ENCODE measurements at places on chromosomes 13 and 19. TPM values are rescaled to one million over a fixed set of nuclear protein-coding genes. Genes with fewer than 3 reads are reported as not detected.

- DNase-seq: no peak
Measured at GRCh38 chr13:76148374-76148773, 512.2 kb downstream of the LMO7 start.

- DNase-seq: no peak
Measured at GRCh38 chr13:30255696-30256095, 51.7 kb downstream of the KATNAL1 start.

- DNase-seq: peak; percentile 85
Measured at GRCh38 chr19:18364826-18365528, 21.0 kb upstream of the GDF15 start.

DNA sequence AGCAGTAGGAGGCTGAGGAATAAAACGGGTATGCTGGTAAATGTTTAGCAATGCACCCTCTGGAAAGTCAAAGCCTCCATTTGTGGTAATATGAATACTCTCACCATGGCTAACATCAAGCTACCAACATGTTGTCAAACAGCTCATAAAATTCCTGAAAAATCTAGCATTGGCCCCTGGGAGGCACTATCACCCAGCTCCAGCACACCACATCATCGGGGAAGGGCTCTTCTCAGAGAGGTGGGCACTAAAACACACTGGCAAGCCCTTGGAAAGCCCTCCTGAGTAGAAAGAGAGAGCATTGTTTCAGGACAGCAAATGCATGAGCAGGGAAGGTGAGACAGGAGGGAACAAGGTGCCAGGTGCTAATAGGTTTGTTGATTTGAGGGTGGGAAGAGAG, 53.9 kb upstream of the FLT1 start:
- no peak for DNase-seq

DNA sequence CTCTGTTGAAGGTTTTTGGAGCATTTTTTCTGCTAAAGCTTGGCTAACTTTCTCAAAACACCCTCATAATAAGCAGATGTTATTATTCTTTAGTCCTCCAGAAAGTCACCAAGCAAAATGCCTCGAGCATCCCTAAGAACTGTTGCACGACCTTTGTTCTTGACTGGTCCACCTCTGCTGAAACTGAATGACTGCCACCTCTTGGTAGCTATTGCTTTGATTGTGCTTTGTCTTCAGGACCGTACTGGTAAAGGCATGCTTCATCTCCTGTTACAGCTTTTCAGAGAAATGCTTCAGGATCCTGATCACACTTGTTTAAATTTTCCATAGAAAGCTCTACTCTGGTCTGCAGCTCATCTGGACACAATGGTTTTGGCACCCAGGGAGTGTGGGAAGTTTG, 254.8 kb downstream of the DCT start:
- no peak for DNase-seq

GRCh38 chr19:39332293-39332692, 3.5 kb downstream of the GMFG start:
- no peak for DNase-seq

- no peak for DNase-seq
Measured at GRCh38 chr13:37534676-37535075, 63.9 kb downstream of the POSTN start.

DNA sequence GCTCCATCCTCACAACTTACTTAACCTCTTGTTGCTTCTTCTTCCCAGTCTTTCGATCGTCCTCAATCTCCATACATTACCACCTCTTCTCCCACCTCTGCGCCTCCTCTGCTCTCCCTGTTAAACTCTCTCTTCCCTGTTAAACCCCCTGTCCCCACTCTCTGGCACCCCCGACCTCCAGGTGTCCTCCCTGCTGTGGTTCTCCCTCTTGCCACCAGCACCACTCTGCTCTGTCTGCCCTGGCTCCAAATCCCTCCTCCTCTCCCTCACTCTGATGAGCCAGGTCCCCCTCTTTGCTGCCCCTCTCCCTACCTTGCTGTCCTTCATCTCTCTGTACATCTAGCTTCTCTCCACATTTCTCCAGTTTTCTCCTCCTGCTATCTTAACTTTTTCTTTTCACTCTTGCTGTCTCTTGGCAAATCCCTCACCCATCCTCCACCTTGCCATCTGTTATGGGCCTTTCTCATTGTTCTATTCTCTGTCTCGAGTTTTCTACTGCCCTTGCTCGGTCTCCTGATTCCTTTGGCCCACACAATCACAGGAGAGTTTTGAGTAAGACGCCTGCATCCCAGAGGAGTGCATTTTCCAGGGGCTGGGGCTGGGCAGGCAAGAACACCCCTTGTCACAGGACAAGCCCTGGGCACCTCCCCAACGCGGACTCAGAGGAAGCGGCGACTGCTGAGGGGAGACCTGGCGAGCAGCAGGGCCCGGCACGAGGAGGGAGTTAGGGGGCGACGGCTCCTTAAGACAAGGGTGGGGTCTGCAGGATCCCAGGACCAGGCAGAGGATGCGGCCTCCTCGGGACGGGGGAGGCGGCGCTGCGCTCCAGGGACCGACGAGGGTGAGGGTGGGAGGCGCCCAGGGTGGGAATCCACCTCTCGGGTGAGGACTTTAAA, 21.4 kb upstream of the ERVV-1 start:
- DNase-seq: peak; percentile 18

DNA sequence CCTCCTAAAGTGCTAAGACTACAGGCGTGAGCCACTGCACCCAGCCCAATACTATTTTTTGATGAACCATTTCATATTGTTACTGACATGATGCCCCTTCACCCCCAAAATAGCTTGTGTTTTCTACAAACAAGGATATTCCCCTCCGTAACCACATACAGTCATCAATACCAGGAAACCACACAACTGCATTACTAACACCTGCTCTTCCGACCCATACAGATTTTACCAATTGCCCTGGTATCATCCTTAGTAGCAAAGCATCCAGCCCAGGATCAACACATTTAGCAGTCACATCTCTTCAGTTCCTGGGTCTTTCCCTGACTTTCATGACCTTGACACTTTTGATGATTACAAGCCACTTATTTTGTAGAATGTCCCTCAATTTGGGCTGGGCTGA, 33.6 kb downstream of the KCTD15 start:
- no peak for DNase-seq

DNA sequence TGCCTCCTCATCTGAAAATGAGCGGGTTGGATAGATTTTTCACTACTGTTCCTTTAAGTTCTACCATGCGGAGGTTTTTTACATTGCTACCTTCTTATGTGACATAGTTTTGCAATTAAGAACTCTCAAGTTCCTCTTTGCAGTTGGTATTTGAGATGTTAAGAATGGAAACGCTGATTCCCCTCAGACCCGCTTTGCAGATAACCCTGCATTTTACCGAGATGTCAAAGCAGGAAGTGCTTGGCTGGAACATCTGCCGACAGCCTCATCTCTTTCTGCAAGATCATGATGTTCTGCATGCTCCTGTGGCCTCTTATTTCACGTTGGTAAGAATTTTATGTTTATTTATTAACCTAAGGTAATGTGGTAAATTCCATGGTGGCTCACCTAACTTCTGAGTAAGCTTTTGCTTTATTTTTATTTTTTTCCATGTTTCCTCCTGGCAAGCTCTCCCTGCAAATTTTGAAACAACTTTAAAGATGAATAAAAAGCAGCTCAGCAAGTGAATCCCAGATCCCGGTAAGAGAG, 22.5 kb downstream of the PABPC3 start:
- DNase-seq: no peak

GRCh38 chr19:34082289-34083077, 89.8 kb upstream of the LSM14A start:
- no peak for DNase-seq

GRCh38 chr19:21308773-21309172, 20.4 kb downstream of the ZNF708 start:
- DNase-seq: no peak

- no peak for DNase-seq
Measured at GRCh38 chr19:17479325-17479791, 9.0 kb downstream of the SLC27A1 start.

GRCh38 chr19:30563691-30564090, 191.5 kb downstream of the ZNF536 start:
- DNase-seq: no peak

DNA sequence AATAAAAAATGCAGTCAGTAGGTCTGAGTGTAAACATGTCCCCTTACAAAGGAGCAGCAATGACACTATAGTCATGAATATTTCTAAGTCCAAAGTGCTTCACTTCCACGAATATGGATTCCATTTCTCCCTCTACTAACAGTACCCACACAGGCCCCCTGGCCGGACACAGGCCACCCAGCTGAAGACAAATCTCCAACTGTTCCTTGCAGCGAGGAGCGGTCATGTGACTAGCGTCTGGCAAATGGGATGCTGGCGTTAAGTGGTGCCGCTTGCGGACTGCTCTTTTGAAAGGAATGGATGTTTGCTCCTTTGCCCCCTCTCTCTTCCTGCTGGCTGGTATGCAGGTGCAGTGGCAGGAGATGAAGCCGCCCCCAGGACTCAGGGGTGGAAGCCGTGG, 16.2 kb downstream of the PPP1R12C start:
- DNase-seq: no peak

DNA sequence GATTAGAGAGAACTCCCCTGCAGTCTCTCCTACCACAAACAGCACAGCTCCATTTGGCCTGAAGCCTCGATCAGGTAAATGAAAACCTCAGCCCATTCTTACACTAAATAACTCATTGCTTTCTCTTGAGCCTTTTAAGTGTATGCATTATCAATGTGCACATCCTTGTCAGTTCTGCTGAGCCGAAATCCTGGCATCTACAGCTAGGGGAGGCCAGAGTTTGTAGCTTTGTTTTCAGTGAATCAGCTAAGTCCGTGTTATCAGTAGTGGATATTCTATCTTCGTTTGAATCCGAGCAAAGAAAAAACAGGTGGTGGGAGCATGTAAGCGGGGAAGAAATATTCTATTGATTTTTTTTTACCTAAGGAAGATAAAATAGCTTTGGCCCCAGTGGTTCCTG, 84.4 kb downstream of the ESD start:
- DNase-seq: no peak

DNA sequence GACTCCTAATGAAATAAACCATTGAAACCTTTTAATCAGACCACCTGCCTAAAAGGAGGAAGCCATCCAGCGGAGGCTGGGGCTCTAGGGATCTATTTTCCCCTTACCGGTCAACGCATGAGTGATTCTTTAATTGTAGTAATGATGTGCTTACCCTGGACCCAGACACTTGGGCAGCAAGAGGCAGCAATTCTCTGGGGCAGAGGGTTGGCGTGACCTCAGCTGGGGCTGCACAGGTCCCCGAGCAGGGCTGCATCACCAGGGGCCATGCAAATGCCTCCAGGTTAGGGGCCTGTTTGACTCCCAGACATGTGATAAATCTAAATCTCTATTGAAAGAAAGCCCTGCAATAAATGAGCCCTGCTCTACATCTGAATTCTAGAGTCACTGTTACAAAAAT, 194.2 kb upstream of the TSHZ3 start:
- no peak for DNase-seq

DNA sequence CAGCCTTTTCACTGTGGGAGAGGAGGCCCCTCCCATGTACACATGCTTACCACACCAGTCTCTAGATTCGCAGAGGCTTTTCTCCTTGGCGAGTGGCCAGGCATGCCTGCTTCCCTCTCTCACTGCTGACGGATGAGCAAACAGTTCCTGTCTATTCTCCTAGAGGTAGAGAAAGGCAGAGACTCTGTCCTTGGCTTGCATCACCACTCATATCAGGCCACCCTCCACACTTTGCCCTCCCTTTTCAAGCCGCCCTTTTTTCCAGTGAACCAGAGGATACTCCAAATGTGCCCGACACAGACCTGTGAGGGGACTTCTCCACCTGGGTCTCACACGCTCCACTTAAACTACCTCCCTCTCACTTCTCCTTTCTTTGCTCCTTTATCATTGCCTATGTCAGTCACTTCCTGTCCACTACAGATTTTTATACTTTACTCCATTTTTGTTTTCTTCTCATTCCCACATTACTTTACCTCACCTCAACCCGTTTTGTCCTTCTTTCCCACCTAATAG, 284.6 kb downstream of the DNAJC15 start:
- peak; percentile 91 for DNase-seq

- DNase-seq: no peak
Measured at GRCh38 chr13:90258129-90258528, 1089.4 kb upstream of the MIR17HG start.

DNA sequence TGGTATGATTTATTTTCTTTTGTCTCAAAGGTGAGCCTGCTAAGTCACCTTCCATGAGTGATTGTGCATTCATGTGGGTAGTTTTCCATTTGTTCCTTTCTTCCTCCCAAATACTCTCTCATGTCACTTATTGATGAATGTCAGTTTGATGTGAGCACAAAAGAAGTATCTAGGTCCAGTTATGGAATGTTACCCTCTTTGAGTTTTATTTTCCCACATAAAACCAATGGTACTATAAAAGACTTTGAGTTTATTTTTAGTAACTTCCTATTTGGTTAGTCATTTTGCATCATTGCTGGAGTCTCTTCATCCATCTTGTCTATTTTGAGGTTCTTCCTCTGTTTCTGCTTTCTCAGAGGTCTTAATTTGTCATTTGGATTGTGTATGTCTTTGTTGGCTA, 321.3 kb downstream of the GPC6 start:
- no peak for DNase-seq

DNA sequence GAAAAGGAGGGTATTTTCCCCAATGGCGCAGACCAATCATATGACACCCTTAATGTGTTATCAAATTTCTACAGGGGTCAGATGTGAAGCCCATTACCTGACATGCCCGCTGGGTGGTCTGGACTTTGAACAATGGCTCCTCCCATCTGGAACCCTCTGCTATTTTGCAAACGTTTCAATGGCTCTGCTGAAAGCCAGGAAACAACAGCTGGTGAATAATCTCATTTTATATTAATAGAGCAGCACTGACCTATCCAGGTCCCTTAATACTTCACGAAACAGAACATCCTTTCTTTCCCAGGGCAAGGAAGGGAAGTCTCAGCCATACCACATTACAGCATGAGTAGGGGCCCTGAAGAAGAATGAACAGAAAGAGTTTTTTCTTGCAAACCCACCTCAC, 20.3 kb upstream of the KPNA3 start:
- DNase-seq: no peak

GRCh38 chr13:94065741-94066140, 413.7 kb downstream of the DCT start:
- DNase-seq: no peak

DNA sequence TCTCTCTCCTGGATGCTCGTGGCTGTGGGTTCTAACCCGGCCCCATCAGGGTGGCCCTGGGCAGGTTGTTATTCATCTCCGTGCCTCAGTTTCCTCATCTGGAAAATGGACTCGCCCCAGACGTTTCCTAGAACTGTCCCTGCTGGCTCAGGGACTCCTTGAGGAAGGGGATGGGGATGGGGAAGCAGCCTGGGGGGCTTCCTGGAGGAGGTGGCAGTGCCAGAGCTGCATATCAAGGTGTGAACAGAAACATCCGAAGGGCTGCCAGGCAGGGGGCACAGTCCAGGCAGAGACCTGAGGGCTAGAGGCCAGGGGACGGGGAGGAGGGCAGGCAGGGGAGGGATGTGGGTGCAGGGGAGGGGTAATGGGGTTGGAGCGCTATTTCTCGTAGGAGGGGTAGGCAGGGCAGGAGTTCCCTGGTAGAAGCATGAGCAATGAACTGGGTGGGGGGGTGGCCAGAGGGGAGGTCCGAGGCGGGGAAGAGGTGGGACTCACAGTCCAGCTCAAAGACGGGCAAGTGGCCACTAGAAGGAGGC, 3.6 kb upstream of the ELANE start:
- DNase-seq: no peak

SIGLECL1 gene
- total RNA-seq: not detected

ZNF177 gene
- total RNA-seq: 1.0 TPM

MIER2 gene
- total RNA-seq: 20.0 TPM

PIBF1 gene
- total RNA-seq: 24.1 TPM

BCL3 gene
- total RNA-seq: 90.5 TPM

LIM2 gene
- total RNA-seq: not detected

ERFL gene
- not detected for total RNA-seq

ZNF562 gene
- 22.0 TPM for total RNA-seq

CBY2 gene
- not detected for total RNA-seq

CEACAM3 gene
- total RNA-seq: not detected

TEX29 gene
- not detected for total RNA-seq

Data from heart left ventricle (tissue), 16 donors.